ENCODE measurements at places on chromosomes 12 and 14.

- no peak for DNase-seq
These were observed 2.7 kb upstream of the ASPG start for GRCh38 chr14:104082807-104083206.

DNA sequence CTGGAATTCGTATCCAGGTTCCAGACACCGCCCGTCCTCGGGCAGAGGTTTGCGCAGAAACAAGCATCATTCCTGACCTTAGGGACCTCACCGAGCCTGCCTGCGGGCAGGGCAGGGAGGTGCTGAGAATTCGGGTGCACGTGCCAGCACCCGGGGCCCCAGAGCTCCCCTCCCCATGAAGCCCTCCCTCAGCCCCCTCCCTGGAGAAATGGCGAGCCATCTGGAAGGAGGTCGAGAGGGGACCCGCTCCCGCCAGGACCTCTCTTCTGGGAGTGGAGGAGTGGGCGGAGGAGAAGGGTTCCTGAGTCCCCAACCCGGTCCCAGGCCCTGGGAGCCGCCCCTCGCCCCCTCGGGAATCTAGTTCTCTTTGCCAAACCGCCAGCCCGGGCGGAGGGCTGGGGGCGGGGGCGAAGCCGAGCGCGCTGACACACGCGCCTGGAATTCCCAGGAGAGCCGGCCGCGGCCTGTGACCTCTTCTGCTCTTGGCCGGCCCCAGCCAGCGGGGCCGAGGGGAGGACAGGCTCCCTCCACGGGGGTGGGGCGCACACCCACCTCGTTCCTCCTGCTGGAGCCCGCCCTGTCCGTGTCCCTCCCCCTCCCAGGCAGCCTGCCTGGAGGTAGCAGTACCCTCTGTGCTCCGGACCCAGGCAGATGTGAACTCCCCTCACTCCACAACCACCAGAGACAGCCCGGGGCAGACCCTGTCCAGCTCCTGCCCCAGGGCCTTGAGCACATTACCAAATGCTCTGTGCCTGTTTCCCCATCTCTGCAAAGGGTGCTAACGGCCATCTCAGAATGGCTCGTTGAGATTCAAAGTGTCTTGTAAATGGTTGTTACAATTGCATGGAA, 23.0 kb upstream of the GPR132 start:
- DNase-seq: no peak

DNA sequence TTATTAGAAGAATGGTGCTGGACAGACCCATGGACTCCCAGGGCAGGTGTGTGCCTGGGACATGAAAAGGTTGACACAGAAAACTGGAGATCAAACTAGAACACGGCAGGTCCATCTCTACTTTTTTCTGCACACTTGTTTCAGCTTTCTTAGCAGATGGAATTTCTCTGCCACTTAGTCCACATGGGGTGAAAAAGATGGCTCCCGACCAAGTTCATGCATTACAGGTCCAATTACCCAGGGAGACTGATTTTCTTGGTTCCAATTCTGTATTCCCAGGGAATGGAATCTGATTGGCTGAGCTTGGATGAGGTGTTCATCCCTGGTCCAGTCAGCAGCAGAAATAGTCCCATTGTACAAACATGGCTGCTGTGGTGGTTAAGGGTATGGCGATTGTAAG, 238.9 kb upstream of the SRRM4 start:
- no peak for DNase-seq

DNA sequence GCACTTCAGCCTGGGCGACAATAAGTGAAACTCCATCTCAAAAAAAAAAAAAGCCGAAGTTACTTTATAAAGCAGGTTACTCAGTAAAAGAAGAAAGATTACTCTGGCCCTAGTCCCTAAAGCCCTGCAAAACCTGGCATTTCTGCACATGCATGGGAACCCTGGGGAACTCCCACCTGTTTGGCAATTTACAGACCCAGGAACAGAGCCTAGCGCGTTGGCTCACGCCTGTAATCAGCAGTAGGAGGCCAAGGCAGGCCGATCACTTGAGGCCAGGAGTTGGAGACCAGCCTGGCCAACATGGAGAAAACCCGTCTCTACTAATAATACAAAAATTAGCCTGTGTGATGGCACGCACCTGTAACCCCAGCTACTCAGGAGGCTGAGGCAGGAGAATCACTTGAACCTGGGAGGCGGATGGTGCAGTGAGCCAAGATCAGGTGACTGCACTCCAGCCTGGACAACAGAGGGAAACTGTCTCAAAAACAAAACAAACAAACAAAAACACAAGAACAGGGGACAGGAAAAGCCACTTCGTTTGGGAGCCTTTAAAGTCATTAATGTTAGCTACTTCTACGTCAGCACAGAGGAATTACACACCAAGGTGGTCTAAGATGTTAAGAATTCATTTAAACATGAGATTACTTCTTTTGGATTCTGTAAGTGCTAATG, 34.1 kb upstream of the SPTSSA start:
- DNase-seq: no peak

GRCh38 chr12:104680070-104680469, 223.3 kb downstream of the CHST11 start:
- DNase-seq: no peak

Measured in stimulated activated CD4-positive, alpha-beta T cell treated with anti-CD3 and anti-CD28 coated beads, TNF-alpha, amount 100 ng/mL, for 1 hour (primary cell).